Psoas muscle (tissue), 8 donors: ENCODE measurements at places on chromosomes 11 and 22.

- DNase-seq, result no peak
Observed at GRCh38 chr11:70851907-70852306, 400.5 kb downstream of the SHANK2 start.

- DNase-seq, result no peak
Observed at GRCh38 chr11:33827206-33827605, 52.9 kb upstream of the FBXO3 start.

DNA sequence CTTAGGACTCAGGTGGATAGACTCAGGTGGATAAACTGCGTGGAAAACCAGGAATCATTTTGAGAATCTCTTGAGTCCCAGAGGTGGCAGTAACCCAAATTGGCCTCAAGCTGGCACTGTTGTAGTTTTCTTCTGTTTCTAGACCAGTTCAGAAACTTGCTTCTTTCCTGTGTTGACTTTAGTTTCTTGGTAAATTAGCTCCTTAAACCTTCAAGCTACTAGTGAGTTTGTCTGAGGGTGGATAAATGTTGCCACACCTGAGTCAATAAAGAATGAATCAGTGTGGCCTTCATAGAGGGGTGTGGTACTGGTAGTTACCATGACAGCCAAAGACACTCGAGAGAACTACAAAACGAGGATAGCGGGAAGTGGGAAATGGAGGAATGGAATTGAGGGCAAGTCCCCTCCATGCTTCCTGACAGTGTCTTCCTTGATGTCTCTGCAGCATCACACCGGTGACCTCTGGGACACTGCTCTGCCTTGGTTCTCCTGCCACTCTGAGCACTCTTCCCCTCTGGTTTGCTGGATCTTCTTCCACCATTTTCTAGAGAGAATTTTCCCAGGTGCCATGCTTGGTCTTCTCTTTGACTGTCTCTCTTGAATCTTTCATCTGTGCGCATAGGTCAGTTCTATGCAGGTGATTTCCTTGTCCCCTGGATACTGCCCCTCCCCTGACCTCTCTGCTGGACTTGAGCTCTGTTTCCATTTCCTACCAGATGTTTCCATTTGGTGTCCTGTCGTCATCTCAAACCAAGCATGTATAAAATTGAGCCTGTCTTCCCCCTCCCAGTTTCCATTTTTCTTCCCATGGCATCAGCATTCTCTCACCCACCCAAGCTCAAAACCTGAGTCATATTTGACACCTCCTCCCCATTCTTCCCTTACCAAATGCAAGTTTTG is 7.2 kb downstream of the POLD4 start:
- no peak for DNase-seq

GRCh38 chr11:3942160-3942955 is 86.9 kb downstream of the STIM1 start:
- no peak for DNase-seq

GRCh38 chr22:40533712-40534378 is 102.7 kb downstream of the MRTFA start:
- no peak for DNase-seq

- no peak for DNase-seq
Observed at GRCh38 chr11:114196997-114197703, 99.0 kb upstream of the NNMT start.

- DNase-seq, result no peak
Observed at GRCh38 chr11:73991471-73992006, 8.9 kb upstream of the UCP2 start.

DNA sequence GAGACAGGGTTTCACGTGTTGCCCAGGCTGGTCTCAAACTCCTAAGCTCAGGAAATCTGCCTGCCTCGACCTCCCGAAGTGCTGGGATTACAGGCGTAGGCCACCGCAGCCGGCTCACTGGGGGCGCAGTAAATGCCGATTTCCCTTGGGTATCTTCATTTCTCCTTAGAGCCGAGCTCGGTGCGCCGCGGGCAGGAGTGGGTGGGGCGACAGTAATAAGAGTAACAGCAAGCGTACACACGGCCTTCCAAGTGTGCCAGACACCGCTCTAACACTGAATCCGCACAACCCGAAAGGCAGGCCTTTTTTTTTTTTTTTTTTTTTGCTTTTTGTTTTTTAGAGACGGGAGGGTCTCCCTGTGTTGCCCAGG is 500 bp upstream of the ADSL start:
- peak; percentile 60 for DNase-seq

GRCh38 chr11:43927925-43928707 is 14.3 kb upstream of the C11orf96 start:
- DNase-seq, result no peak

DNA sequence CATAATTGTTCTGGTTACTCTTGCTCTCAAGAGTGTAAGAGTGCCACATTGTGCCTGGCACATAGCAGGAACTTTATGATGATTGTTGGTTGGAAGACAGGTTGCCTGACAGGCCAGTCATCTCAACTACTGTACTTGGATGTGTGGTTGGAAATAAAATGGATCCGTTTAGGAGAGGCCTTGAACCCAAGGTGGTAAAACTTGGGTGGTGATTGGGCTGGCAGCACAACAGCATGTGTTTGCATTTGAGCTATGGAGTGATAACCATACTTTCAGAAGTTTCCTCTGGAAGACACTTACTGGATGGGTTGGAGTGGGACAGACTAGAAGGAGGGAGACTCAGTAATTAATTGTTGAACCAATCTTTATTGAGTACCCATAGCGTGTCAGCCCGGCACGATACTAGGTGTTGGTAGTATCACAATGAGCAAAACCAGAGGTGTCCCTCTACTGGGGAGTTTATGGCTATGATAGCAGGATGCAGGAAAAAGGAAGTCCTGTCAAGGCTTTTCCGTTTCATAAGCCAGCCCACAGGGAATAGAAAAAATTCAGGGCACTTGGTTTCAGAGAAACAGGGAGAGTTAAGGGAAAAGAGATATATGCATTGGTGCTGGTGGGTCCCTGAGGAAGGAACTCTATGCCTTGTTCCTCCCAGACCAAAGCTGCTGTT is 3.1 kb upstream of the TMEM109 start:
- DNase-seq, result no peak

GRCh38 chr11:117591316-117592039 is 205.5 kb downstream of the DSCAML1 start:
- DNase-seq, result no peak
